Stimulated activated CD8-positive, alpha-beta memory T cell treated with anti-CD3 and anti-CD28 coated beads, Interleukin-2, amount 100 ng/mL, for 1 hour (primary cell): ENCODE measurements at places on chromosomes 11 and 22.

- DNase-seq = no peak
Observed at GRCh38 chr11:76288166-76288980, 82.1 kb upstream of the WNT11 start.

DNA sequence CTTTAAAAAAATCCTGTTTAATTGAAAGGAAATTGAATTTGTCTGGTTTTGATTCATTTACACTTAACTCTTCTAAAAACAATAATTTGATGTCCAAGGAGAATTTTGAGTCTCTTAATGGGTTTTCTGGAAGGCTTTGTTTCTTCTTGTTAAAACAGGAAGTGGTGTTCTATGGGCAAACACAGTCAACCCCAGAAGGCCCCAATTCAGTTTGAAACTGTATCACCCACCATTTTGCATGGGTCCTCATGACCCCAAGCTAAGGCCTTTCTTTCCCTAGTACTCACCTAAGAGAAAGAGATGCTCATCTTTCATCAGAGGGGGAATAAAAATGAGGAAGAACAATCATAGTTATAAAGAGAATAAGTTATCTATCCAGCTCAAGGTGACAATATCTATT, 10.6 kb downstream of the FLI1 start:
- no peak for DNase-seq

DNA sequence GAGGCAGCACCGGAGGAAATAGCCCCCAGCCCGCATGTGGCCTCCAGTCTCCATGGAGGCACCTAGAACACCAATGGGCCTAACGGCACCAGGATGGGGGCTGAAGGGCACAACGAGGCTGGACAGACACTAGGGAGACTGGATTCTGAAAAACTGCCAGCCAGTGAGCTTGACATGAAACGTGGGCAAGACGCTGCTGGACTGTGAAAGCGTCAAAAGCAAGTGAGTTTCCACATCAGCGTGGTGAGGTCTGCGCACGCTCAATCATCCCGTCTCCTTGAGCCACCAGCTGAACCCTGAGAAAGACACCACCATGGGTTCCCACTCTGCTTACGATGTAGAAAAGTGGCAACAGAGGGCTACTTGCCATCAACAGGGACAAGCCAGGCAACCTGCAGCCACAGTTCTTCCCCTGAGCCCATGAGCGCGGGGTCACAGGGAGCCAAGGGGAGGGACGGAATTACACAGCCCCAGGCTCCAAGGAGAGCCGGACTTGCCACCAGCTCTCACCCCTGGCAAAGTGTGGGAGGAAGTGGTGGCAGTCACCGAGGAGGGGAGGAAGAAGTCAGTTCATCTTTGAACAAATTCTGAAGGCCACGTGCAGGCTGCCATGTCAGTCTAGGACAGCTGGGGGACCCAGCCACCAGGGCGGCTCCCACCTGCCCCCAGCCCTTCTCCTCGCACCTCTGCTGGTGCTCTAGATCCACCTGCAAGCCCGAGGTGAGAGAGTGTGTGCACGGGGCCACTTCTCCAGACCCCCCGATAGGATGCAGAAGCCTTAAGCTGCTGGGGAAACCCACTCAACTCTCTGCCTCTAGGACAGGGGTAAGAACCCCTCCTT, 131.1 kb downstream of the MPPED1 start:
- no peak for DNase-seq

DNA sequence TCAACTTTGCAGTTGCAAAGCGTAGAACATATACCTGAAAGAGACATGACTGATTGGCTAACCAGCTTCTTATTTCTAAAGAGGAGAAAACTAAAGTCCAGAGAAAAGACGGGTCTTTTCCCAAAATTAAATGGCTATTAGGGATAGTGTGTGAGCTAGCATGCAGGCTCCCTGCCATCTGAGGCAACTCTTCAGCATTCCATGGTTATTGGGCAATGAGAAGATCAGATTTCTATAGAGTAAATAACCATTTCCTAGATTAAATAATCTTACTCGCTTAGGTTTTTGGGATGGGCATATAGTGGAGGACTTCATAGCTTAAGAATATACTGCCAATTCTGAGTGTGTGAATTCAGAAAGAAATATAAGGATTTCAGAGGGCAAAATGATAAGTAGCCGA, 95.0 kb downstream of the PDHX start:
- DNase-seq = no peak
